ENCODE measurements at places on chromosomes 13 and 19.

- no peak for DNase-seq
Measured at GRCh38 chr13:98262292-98262691, 85.2 kb upstream of the RNF113B start.

GRCh38 chr19:55703790-55704215 is 28.8 kb downstream of the EPN1 start:
- DNase-seq: peak; percentile 25

- no peak for DNase-seq
Measured at GRCh38 chr13:81207636-81208035, 866.7 kb upstream of the SPRY2 start.

- no peak for DNase-seq
Measured at GRCh38 chr19:43934055-43934984, 762 bp downstream of the ZNF45 start.

- no peak for DNase-seq
Measured at GRCh38 chr19:16676101-16676798, 15.3 kb downstream of the TMEM38A start.

DNA sequence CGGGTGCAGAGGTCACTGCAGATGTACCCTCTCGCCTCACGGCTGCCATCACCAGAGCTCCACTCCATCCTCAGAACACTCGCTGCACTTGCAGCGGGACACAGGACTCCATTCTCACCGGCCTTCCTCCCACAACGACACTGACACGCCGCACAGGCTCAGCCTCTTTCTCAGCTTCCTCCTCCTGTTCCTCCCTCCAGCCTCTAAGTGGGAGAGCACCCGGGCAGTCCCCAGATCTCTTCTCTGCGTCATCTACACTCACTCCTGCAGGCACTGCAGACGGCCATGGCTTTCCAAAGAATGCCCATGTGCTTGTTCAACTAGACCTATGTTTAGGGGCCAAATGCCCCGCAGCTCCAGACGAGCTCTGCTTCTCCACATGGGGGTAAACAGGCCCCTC is 14.3 kb upstream of the FKRP start:
- DNase-seq: no peak

DNA sequence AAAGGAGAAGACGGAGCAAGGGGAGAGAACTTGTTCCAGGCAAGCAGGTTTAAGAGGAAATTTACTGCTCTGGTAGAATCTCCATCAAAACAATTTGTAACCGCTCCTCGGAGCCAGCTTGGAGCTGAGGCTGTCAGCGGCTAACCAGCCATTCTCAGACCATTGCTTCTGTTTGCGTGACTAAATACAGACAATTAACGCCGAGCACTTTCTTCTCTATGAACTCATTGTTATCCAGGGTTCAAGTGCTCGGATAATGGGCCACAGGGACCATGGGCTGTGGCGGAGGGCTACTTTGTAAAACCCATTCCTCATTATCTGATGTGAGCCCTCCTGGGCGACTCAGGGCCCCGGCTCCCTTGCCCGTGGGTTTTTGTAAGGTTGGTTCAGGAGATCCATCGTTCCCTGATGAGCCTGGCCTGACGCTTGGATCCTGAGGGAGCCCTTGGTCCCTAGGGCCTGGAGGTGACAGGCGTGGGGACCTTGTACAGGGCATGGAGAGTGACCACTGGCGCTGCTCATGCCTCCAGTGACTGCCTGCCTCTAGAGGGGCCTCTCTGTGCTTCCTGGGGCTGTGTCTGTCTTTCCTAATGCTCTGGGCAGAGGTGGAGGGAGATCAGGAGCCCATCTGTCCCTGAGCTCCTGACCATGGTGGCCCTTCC is 61.5 kb upstream of the ZNF536 start:
- DNase-seq: no peak

DNA sequence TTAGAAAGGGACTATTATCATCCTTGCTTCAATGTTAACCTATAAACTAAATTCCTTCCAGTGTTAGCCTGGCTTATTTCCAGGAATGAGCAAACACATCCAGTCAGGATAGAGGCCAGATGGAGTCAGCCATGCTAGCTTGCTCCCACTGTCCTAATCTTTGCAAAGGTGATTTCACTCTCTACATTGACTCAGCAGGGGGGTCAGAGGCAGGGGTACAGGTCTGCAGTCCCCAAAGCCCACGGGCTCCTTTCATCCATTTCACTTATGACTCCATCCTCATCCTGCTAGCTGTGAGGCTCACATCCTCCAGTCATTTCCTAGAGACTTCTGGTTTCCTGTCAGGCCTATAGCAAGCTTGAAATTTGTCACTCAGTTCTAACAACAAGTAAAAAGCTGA is 63.4 kb upstream of the CEACAM8 start:
- DNase-seq: no peak

DNA sequence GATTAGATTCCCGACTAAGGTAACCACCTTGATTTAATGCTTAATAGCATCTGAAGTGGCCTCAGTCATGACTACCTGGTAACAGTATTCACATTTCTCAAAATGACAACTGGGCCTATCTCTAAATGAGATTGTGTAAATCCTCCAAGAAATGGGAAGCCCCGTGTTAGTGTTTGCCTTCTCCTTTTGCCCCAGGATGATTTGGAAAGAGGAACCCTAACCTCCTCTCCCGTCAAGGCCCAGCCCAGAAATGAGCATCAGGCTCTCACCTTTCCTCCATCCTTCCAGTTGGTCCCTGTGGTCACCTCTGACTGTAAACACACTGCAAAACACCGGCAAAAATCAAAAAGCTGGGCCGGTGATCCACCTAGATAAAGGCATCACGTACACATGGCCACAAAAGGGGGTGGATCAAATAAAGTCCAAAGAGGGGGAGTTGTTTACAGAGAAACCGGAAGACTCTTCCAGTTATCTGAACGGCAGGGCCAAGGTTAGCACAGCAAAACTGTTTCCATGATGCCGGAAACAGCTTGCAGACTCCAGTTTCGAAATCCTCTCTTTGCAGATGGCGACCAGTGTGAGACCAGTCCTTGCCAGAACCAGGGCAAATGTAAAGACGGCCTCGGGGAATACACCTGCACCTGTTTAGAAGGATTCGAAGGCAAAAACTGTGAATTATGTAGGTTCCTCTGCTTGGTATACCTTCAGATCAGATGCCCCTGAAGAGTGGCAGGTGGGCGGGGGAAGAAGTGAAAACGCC is 16.4 kb downstream of the F10 start:
- DNase-seq: no peak

DNA sequence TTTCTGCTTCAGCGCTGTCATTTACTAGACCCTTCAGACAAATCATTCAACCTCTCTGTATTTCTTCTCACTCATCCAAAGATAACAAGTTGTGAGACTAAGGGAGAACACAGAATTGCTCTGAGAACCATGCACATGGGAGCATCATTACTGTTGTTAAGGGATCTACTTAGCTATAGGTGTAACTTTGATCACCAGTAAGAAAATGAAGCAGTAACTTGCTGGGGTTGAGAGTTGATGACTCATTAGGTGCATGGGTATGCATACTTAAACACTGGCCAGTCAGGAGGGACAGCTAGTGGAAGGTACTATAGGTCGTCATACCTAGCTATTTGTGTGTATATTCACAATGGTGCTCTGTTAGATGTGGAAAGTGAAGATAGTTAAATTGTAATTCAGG is 61.5 kb downstream of the B3GLCT start:
- DNase-seq: no peak

GRCh38 chr13:98144801-98145350 is 2.0 kb downstream of the FARP1 start:
- DNase-seq: no peak

DNA sequence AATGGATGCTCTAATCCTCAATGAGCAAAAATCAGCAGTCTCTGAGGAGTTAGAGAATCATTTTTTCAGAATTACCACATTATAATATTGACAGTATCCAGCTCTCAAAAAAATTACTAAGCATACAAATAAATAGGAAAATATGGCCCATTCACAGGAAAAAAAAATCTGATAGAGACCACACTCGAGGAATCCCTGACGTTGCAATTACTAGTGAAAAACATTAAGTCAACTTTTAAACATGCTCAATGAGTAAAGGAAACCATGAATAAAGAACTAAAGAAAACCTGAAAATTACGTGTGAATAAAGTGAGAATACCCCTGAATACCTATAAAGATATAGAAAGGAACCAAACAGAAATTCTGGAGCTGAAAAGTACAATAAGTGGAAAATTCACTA is 38.7 kb upstream of the ZNF780A start:
- DNase-seq: no peak

DNA sequence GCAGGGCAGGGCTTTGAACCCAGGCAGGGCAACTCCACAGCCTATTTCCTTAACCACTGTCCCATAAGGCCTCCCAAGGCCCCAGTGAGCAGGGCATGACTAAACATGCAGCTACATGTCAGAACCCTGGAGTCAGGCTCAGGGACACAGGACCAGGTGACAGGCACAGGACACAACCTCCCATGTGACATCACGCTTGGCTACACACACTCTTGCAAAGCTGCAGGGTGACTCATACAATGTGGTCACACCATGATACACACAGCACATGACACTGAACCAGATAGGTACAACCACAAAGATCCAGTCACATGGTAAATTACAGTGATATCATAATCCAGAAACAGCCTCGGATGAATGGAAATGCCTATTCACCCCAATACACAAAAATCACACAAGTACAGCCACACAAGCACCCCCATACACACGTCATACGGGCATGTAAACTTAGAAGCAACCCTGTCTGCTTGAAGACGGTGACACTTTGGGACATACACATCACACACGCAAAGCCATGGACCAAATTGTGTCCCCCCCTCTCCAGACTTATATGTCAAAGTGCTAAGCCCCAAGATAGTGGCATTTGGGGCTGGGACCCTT is 14.5 kb downstream of the KLK4 start:
- peak; percentile 22 for DNase-seq

DNA sequence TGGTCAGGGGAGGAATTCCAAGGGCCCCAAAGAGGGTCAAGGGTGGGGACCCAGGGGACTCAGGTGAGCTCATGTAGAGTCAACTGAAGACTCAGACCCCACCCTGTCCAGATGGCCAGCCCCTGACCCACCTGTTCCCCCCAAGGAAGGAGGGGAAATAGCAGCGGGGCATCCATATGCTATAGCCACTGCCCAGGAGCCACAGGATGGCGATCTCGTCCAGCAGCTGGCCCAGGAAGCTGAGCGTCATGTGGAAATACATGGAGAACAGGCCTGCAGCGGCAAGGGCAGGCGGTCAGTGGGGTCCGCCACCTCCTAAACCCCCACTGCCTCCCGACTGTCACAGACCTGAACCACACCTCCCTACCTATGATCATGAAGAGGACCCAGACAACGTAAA is 21.4 kb downstream of the ACER1 start:
- DNase-seq: no peak

- DNase-seq: no peak
Measured at GRCh38 chr13:29958476-29958875, 108.1 kb upstream of the UBL3 start.

- DNase-seq: no peak
Measured at GRCh38 chr13:98998831-98999638, 21.2 kb upstream of the DOCK9 start.

- DNase-seq: no peak
Measured at GRCh38 chr13:113783966-113784644, 25.1 kb downstream of the TMEM255B start.

Measured in stimulated activated CD8-positive, alpha-beta memory T cell treated with anti-CD3 and anti-CD28 coated beads, Interleukin-15, amount 100 ng/mL, for 48 hours (primary cell).